ENCODE measurements at places on chromosomes 11 and 22.

GRCh38 chr22:44297470-44298061 lies 15.2 kb downstream of the SHISAL1 start:
- no peak for DNase-seq

DNA sequence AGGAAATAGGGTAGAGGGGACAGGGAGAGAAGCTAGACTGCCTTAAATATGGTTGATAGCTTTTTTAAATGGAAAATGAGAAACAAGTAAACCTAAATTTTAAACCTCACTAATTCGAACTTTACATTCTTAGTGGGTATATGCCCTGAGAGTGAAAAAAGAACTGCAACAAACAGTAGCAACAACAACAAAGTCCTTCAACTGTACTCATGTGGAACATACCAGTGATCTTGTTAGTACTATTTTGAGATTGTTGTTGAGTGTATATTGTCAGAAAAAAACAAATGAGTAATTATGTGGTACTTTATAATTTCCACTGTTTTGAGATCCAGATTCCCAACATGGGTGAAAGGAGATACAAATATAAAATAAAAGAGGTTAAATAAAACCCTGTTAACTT lies 88.9 kb upstream of the TNRC6B start:
- DNase-seq: no peak

GRCh38 chr11:98243897-98244296 lies 776.9 kb upstream of the CNTN5 start:
- no peak for DNase-seq

- no peak for DNase-seq
These were observed 75.3 kb downstream of the FBLN1 start for GRCh38 chr22:45577746-45578523.

Data from GM04503 (cell line).